ENCODE measurements at places on chromosomes 1 and 21.
A peak's percentile ranks its signal among the peaks of the same experiment; 100 is the strongest.

GRCh38 chr1:16468558-16468957, 28.0 kb downstream of the NECAP2 start:
- no peak for DNase-seq

- DNase-seq = no peak
Observed at GRCh38 chr1:220761688-220762427, 13.7 kb downstream of the MTARC2 start.

- DNase-seq = peak; percentile 32
Observed at GRCh38 chr1:206856674-206857464, 8.6 kb upstream of the IL20 start.

- no peak for DNase-seq
Observed at GRCh38 chr1:18661404-18662285, 31.0 kb downstream of the PAX7 start.

DNA sequence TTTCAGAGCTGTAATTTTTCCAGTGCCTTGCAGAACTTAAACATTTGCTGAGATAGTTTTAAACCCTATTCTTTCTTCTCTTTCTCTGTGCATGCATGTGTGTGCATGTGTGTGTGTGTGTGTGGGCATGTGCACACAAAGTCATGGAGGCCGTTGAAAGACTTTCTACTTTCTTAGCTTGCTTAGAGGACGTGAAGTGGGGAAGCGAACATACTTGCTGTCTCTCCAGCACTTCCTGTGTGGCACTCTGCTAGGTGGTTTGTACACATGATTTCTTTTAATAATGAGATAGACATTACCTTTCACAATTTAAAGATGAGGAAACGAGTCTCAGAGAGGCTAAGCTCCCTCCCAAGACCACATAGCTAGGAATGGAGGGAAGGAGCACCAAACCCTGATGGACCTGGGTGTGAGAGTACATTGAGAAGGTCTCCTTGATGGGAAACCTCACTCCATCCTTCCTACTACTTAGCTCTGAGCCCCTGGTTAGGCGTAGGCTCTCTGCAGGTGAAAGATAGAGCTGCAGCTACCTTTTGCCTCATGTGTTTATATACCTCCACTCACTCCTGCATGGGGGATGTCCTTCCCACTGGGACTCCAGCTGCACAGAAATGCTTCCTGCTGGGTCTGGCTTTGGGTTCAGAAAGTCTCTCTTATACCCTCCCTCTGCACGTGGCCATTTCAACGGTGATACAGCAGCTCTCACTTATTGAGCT, 101.9 kb upstream of the USP24 start:
- no peak for DNase-seq

GRCh38 chr1:26583646-26584485, 54.3 kb downstream of the RPS6KA1 start:
- no peak for DNase-seq

- peak; percentile 39 for DNase-seq
Observed at GRCh38 chr1:86913399-86913895, 479 bp downstream of the SELENOF start.

DNA sequence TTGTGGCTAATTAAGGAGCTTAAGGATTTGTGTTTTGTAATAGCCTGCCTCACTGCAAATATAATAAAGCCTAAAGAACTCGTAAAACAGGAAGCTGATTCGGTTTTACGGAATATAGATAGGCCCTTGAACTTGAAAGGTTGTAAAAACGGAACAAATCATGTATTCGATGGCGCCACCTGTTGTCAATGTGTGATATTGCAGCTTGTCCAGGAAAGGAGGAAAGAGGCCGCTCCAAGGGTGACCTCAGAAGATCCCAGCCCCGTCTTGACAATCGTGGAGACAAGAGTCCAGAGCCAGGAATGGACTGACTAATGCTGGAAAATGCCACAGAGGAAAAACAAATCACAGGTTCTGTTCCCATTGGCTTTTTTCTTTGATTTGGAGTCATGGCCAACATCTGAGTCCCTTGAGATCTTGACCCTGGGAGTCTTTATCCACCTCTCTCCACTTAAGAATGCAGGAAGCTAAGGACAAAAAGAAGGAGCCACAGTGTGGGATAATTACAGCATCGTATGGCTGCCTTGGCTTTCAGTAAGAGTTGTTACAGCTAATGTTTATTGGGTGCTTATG, 7.0 kb upstream of the IGSF21 start:
- DNase-seq = peak; percentile 39

DNA sequence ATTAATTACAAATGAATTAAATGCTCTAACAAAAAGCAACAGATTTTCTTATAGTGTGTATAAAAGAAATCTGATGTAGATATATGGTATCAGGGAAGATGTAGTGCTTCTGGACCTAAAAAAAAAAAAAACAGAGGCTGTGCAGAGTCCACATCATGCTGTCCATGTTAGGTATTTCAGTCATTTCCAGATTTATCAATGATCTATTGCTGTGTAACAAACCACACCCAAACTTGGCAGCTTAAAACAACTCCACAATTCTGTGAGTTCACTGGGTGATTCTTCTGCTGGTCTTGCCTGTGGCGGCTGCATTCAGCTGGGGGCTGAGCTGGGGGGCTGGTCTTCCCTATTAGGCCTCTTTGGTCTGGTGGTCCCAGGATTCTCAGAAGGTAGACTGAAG, 52.3 kb upstream of the C1orf146 start:
- no peak for DNase-seq

- DNase-seq = peak; percentile 14
Observed at GRCh38 chr1:23216771-23217420, 406 bp downstream of the HTR1D start.

DNA sequence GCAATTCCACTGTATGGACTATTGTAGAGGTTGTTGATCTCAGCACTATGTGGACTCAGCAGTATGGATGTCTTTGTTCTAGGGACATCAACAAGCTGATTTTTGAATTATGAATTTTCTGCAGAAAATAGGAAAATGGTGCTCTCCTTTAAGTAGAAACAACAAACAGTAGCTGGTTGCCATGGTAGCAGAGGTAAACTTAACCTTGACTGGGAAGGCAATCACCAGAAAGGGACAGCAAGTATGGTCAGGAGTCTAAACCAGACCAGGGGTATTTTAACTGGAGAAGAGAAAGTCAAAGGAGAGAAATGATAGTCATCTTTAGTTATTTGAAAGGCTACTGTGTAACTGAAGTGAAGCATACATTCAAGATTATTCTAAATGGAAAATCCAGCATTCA, 22.3 kb downstream of the WLS start:
- DNase-seq = no peak

- no peak for DNase-seq
Observed at GRCh38 chr1:234907940-234908405, 220.7 kb downstream of the TOMM20 start.

- no peak for DNase-seq
Observed at GRCh38 chr1:46474570-46474969, 15.1 kb upstream of the DMBX1 start.

GRCh38 chr1:117760069-117760468, 154.2 kb downstream of the TENT5C start:
- DNase-seq = no peak

DNA sequence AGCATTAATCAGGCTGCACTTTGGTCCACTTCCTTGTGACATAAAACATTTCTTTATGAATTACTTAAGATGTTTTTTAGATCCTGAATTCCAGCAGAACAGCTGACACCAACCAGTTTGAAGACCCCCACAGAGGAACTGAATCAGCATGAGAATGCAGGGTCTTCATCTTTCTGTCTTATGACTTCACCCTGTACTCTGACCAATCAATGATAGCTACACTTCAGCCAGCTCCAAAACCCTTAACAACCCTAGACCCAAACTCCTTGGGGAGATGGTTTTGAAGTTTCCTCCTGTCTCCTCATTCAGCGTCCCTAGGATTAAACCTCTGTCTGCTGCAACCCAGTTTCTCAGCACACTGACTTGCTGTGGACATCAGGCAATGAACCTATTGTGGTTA, 175.0 kb downstream of the CTH start:
- DNase-seq = no peak

DNA sequence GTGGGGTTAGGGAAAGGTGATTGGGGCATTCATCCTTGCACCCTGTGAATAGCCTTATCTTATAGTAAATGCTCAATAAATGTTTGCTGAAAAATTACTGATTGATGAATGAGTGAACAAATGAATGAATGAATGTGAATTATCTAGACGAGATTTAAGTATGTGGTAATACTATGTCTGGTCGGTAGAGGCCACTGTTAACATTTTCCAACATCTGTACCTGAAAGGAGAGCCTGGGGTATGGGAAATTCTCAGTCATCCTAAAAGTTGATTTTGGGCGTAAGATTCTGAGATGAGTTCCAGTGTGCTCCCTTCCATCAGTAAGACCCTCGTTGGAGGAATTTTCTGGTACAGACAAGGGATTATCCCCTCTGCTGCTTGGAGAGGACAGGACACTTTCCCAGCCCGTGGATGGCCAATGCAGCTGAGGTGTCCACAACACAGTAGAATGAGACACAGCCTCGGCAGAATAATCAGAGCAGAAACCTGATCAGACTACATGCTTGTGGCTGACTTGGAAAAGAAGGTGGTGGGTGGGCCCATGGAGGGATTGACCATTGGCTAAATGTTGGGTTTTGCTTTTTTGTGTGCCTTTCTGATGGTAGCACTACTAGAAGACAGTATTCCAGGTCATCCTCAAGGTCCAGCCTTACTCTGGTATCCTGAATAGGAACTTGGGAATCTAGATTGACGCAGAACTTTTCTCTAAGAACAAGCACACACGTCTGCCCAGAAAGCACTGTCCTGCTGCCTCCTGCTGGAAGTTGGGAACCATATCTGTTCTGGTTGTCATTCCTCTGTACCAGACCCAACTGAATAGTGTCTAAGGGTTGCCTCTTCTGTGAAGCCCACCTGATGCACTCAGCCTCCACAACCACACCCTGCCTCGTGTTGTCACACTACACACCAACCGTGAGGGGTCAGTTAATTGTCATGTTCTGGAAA, 262.0 kb downstream of the TNR start:
- DNase-seq = no peak

DNA sequence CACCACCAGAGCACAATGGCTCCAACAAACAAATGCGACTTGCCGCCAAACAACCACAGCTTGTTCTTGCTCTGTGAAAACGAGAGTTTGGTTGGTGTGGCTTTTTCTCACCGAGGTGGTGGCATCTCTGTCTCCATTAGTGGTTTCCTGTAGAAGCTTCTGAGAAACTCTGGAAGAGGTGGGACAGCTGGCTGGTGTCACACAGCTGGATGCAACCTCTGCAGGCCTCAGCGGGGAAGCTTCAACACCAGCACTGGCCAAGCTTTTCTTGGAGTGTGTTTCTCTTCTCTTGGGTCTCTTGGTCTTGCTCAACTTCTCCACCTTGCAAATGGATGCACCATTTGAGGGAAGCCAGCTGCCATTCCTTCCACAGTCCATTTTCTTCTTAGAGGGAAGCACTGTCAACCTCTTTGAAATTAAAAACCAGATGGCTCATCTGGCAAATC, 124.8 kb downstream of the KCNN3 start:
- no peak for DNase-seq

GRCh38 chr1:96185181-96185580, 536.4 kb upstream of the PTBP2 start:
- DNase-seq = no peak

DNA sequence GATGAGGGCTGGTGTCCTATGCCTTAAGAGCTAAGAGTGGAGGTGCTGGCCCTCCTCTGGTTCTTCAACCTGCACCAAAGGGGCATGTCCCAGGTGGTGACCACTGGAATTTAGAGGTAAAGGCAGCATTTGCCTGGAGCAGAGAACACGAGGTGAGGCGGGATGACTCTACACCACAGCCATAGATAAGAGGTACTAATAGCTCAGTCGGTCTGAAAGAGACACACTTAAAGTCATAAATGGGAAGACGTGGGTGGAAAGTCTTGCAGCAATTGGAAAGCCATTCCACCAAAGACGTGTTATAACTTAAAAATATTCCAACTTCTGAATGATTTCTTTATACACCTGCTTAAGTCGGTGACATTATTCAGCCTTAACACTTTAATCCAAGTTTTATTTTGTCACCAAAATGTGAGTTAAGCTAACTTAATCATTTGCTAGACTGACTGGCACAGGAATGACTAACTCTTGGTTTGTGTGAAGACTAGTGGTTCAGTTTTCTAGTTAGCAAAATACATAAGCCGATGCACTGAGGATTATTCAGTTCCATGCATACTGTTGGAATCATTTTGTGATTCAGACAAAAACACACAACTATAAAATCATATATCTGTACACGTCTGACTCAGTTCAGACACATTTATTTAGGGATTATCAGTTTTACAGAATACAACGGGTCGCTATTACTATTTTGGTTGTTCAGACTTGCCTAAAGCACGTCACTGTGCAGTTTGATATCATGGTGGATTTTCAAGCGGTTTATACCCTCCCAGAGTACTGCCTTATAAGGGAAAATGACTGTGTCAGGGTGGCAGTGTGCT, 4.6 kb upstream of the ETS2 start:
- DNase-seq = no peak

- no peak for DNase-seq
Observed at GRCh38 chr1:167676205-167676915, 45.4 kb upstream of the MPZL1 start.

GRCh38 chr1:3114846-3115245, 45.8 kb downstream of the PRDM16 start:
- DNase-seq = no peak

GRCh38 chr1:192732787-192733186, 76.1 kb upstream of the RGS2 start:
- DNase-seq = no peak

- DNase-seq = peak; percentile 68
Observed at GRCh38 chr1:103514920-103515503, 10.5 kb upstream of the RNPC3 start.

DNA sequence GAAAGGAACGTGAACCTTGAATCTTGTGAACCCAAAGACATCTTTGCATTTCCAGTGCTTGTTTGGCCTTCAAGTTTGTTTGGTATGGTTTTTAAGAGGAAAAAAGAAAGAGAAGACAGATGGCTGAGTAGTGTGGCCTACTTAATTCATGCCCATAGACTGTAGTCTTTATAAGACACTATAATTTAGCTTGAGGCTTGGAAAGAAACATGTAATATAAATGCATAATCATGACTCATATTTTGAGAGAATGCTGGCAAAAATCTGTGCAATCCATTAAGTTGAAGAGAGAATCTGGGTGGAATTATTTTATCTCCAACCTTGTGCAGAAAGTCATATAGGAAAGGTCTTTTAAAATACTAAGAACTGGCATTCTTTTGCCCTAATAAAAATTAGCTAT, 179.3 kb downstream of the SIPA1L2 start:
- no peak for DNase-seq

DNA sequence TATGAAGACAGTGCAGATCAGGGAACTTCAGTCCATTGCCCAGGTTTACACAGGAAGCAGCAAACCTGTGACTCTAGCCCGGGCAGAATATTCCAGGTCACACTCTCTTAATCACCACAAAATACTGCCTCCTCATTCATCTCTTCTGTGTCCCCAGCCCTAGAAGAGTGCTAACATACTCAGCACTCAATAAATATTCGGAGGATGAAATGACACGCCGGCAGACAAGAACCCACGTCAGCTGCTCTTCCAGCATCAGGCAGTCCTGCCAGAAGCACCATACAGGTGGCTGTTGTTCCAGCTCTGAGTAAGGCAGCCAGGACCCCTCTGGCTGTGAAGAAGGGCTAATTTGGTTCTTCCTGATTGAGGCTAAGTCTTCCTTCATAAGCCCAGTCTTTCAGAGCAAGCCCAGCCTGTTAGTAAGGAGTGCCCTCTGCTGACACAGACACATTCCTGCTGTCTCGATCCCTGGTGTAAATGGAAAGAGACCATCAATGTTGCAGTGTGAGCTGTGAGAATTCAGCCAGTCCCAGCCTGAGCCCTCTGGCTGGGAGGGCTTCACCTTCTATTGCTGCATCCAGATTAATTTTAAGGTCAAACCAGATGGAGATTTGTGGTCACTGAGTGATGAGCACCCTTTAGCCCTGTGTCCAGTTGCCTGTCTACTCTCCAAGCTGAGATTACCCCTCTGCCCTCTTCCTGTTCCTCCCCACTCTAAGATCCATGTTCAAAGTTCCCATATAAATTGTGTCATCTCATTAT, 45.0 kb upstream of the KIRREL1 start:
- DNase-seq = no peak

All from CD4-positive, alpha-beta T cell treated with Interleukin-10 for 1 hour (primary cell).